ENCODE measurements at places on chromosomes 13 and 19.

DNA sequence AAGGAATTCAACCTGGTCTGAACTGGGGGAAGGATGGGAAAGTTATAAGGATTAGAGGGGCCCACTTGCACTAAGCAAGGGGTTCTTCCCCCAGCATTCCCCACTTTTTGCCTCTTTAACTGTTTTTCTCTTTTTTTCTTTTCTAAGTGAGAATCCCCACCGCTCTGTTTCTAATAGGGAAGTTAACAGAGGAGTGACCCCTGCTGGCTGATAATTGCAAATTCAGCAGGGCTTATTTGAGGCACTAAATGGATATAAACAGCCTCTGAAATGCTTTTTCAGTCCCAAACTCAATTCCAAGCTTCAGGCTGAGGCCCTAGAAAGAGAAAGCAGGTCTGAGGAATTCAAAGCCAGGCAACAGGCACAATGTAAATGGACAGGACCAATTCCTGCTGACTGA is 38.2 kb upstream of the CEACAM21 start:
- DNase-seq = no peak

DNA sequence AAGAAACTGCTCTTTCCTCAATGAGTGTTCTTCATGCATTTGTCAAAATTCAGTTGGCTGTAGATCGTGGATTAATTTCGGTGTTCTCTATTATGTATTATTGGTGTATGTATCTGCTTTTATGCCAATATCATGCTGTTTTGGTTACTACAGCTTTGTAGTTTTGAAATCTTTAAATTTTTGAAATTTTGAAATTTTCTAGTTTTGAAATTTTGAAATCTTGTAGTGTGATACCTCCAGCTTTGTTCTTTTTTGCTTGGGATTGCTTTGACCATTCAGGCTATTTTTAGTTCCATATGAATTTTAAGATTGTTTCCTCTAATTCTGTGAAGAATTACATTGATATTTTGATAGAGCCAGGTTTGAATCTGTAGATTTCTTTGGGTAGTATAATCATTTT is 3.1 kb downstream of the CD33 start:
- no peak for DNase-seq

DNA sequence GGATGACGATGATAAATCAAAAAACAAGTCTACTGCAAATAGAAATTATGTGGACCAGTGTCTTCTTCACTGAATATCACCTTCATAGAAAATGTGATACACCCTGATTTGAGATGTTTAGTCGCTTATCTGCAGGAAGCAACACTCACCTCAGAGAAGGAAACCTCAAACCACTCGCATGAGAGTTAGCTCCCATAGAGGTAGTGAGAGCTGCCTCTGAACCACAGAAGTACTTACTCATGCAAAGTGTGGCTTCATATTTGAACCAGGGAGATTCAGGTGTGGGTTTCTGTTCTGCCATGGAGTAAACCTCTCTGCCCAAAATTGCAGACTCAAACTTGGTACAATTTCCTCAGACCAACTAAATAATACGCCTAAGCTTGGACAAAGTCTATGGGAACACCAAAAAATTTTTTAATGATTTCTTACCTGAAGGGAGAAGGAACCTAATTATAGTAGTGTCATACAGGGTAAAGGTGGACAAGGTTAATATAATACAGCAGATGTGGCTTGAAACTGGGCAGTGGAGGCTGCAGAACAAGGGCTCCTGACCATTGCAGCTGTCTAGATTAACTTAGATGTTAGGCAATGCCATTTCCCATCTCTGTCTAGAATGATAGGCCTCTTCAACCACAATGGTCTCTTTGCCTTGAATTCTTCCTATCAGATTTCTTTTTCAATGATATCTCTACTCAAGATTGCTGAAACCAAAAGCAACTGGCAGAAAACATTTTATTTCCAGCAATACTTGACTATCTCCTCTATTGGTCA is 29.6 kb upstream of the RCBTB2 start:
- DNase-seq = peak; percentile 73

DNA sequence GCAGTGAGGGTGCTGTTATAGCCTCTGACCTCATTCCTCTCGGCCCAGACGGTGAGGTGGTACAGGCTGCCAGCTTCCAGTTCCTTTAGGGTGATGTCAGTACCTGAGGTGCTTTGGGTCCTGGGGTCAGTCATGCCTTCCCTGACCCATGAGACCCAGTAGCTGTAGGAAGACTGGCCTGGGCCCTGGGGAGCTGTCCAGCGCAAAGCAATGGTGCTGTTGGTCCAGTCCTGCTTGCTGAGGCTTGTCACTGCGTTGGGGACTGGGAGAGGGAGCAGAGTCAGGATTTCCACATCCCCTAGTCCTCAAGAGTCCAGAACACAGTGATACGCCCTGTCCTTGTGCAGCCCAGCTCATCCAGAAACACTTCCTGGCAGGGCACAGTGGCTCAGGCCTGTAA is 10.7 kb downstream of the PTPRH start:
- no peak for DNase-seq

DNA sequence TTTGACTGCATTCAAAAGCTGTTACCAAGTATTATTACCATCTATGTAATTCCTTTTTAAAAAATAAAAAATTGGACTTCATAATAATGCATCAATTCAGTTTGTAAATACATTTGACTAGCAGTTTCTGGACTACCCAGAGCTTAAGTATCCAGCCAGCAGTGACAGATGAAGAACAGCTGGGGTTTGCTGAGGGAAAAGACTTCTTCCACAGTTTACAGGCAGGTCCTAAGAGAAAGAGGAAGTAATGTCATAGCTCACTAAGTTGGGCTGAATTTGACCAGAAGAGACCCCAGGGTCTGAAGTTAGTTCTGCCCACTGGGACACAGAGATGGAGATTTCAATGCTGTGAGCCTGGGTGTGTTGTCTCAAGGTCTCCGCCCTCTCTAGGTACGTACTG is 96.4 kb downstream of the MBNL2 start:
- no peak for DNase-seq

- DNase-seq = no peak
Measured at GRCh38 chr13:85347251-85347650, 452.0 kb downstream of the SLITRK6 start.

- DNase-seq = peak; percentile 35
Measured at GRCh38 chr19:14632286-14632685, 42.4 kb downstream of the ADGRE3 start.

- peak; percentile 84 for DNase-seq
Measured at GRCh38 chr19:925087-925525, 729 bp upstream of the ARID3A start.

- no peak for DNase-seq
Measured at GRCh38 chr13:21606796-21607195, 2.8 kb upstream of the MICU2 start.

- DNase-seq = no peak
Measured at GRCh38 chr19:28454083-28454482, 758.9 kb downstream of the UQCRFS1 start.

DNA sequence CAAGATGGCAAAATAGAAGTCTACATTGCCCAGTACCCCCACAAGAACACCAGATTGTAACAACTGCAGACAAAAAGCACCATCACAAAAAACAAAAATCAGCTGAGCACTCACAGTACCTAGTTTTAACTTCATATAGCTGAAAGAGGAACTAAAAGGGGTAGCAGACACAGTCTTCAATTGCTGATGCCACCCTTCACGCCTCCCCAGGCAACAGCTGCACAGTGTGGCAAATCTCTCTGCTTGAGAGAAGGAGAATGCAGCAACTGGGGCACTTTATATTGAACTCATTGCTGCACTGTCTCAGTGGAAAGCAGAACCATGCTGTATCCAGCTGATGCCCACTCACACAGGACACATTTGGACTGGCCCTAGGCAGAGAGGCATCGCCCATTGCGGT is 2714.5 kb upstream of the PCDH20 start:
- no peak for DNase-seq

- peak; percentile 3 for DNase-seq
Measured at GRCh38 chr13:86870444-86870843, 800.7 kb upstream of the SLITRK5 start.

DNA sequence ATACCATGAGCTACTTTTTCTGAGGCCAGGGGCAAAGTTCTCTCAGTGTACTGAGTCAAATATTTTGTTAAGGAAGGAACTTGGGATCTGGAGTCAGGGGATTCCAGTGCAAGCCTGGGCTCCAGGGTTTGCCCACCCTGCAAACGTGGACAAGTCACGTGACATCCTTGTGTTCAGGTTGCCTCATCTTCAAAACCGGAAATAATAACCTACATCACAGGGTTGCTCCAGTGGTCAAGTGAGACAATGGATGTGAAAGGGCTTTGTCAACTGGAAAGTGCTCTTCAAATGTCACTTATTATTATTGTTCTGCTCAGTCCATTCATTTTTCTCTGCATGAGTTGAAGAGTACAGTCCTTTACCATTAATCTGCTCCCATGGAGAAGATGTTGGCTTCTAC is 414.9 kb downstream of the COG6 start:
- no peak for DNase-seq

DNA sequence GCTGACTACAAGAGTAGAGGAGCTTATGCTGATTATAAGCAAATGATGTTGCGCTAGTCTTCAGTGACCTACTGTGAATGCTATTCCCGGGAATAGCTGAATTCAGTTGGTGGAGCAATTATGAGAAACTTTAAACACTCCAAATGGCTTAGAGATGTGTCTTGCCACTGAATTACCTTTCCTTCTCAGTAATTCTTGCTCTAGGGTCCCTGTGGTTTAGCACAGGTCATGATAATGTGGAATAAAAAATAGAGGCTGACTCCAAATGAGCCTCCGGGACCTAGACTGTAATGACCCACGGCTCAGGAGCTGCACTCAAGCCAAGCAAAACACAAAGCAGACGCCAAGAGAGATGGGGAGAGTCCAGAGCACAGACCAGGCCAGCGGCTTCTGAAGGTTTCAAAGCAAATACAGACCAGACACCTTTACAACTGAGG is 124.7 kb downstream of the RGCC start:
- no peak for DNase-seq

DNA sequence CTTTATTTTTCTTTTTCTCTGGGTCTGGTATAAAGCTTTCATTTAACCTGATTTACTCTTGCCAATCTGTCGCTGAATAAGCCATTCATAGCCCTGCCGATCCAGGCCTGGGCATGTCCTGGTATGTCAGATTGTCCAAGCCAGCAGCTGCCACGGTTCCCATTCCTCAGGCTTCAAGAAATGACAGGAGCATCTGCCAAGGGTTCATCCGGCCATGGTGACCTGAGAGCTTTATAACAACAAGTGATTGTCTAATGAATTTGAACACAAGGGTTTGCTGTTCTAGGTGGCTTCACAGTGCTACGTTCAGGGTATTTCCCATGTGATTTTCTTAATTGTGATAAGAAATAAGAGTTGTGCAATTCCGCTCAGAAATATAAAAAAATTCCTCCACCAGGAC is 20.0 kb downstream of the PNMA8A start:
- no peak for DNase-seq

GRCh38 chr13:60090574-60090973 is 73.2 kb downstream of the DIAPH3 start:
- no peak for DNase-seq

- no peak for DNase-seq
Measured at GRCh38 chr13:98783856-98784478, 31.5 kb upstream of the SLC15A1 start.

GRCh38 chr13:69202996-69203395 is 904.6 kb upstream of the ATXN8OS start:
- no peak for DNase-seq

- no peak for DNase-seq
Measured at GRCh38 chr19:47503826-47504150, 11.1 kb downstream of the NAPA start.

- DNase-seq = no peak
Measured at GRCh38 chr13:52025475-52026245, 1.2 kb downstream of the UTP14C start.
